ENCODE measurements at places on chromosomes 1 and 21.

- DNase-seq = no peak
Measured at GRCh38 chr21:38958940-38959691, 153.4 kb downstream of the ETS2 start.

DNA sequence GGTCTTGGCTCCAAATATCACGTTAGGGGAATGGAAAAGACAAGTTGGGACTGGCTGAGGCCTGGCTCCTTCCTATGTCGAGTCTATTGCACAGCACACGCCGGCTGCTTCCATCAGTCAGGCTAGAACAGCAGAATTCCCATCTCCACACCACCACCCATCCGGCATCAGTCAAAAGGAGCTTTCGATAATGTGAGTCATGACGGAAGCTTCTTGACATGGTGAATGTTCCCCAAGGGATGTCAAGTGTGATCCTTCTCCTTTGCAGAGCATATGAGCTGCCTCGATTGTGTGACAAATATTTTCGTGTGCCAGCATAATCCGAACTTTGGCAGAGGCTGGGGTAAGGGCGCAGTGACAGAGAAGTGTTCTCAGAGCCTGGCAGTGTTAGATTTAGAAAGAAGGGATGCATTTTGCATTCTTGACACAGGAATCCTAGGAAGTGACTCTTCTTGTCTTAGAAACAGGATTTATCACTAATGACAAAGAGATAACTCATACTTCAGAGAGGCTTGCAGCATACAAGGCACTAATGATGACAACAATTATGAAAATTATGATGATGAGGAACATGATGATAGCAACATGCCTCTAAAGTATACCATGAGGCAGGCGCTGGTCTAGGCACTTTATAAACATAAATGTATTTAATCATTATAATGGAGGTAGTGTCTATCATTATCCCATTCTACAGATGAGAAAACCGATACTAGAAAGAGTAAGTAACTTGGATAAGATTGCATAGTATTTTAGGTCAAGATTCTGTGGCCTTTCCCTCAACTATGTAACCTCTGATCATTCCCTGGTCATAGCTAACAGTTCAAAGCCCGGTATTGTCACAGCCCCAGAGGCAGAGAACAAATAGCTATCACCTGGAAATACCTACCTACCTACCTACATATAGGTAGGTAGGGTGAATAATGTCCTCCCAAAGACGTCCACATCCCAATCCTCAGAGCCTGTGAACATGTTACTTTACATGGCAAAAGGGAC, 135.0 kb downstream of the KCNJ6 start:
- DNase-seq = no peak

DNA sequence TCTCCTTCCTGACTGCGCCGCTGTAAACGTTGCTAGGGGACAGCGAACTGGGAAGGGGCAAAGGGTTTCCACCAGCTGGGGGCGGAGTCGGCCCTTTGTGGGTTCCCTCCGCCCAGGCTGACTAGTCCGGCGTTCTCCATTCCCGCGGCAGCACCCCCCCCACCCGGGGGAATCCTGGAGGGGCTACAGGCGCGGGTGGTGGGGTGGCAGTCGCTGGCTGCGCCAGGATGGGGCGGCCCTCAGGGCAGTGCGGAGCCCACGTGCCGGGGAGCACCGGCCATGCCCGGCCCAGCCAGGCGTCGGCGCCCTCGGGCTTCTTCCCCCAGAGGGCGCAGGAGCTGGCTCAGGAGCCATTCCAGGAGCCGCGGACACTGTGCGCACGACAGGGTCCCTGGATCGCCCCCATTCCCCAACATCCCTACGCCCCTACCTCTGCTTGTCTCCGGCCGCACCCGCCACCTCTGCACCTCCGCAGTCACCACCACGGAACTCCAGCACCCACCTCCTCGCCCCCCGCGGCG, 476 bp downstream of the BATF3 start:
- peak; percentile 70 for DNase-seq

DNA sequence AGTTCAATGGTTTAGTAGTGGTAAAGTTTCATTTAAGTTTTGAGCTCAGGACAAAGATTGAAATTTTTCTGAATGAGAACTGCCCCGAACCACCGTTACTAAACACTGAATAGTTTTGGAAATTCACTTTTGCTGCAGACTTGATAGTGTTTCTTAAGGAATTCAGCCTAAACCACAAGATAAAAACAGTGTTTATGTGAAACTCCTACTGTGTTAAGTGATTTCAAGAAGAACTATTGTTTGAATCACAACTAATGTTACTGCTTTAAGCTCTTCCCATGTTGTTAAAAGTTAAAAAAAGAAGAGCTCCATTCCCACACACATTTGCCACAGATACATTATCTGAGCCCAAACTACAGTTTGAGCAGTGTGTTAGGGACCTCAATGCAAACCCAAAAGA, 159.2 kb downstream of the DYRK1A start:
- DNase-seq = no peak

- no peak for DNase-seq
Measured at GRCh38 chr1:225980005-225980836, 18.9 kb downstream of the SDE2 start.

DNA sequence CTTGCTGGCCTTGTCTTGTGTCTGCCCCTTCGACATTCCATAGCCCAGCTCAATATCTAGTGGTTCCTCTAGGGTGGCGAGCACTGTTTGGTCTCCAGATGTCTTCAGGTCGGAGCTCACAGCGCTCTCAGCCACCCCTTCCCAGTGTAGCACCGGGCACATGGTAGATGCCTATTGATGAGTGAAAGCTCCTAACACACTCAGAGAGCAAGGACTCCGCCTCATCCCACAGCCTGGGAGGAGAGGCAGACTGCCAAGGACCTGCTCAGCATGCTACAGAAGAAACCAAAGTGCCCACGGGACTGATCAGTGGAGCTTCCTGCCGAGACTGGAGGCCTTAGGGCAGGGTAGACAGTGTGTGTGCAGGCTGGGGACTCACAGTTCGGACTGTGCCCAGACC, 10.9 kb downstream of the PCSK9 start:
- DNase-seq = no peak

GRCh38 chr1:210800756-210801155, 333.2 kb downstream of the KCNH1 start:
- DNase-seq = no peak

DNA sequence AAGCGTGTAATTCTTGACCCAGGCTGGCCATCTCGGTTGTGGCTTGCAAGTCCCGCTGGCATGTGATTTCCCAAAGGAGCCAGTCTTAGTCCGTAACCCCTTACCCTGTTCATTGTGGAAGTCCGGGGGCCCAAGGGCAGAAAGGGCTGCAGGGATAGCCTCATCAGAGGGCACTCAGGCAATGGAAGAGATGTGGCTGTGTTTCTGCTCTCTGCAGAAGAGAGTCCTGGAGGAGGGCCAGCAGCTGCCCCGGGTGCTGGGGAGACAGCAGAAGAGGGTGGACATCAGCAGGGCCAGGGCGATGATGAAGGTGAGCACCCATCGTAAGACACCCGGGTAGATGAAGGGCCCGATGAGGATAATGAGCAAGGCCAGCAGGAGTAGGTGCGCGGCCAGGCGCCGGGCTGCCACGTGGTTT, 830 bp downstream of the RNF186 start:
- no peak for DNase-seq

DNA sequence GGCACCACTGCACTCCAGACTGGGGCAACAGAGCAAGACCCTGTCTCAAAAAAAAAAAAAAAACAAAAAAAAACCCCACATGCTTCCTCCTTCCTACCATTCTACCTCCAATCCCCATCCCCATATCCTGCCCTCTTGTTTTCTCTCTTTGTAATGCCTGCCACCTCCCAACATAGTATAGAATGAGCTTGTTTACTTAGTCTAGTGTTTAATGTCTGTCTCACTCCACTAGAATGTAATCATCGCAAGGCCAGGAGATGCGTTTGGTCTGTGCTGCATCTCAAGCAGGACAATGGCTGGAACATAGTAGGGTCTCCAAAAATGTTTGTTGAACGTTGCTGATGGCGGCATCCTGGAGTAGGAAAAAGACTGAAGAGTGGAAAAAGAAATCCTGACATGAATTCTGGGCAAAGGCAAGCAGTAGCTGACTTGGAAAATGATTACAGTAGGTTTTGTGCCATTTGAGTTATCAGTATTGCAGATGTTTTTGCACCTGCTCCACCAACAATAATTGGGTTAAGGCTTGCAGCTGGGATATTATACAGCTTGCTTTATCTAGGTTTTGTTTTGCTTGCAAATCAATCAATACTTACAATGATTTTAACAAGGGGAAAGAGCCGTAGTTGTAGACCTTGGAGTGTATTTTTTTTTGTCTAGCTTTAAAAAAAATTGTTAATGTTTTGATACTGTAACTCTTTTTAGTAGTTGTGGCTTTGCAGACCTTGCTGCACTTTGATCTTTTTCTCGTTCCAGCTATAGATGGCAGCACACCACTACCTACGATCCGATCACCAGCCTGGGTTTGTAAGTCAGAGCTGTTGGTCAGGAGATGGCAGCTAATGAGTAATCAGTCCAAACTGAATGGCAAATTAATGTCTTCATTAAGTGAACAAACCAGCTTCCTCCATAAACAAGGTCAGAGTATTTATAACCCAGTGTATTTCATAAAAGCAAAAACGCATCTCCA, 62.4 kb downstream of the BACH1 start:
- DNase-seq = peak; percentile 37

GRCh38 chr1:212651521-212651920, 43.0 kb downstream of the ATF3 start:
- DNase-seq = peak; percentile 31

DNA sequence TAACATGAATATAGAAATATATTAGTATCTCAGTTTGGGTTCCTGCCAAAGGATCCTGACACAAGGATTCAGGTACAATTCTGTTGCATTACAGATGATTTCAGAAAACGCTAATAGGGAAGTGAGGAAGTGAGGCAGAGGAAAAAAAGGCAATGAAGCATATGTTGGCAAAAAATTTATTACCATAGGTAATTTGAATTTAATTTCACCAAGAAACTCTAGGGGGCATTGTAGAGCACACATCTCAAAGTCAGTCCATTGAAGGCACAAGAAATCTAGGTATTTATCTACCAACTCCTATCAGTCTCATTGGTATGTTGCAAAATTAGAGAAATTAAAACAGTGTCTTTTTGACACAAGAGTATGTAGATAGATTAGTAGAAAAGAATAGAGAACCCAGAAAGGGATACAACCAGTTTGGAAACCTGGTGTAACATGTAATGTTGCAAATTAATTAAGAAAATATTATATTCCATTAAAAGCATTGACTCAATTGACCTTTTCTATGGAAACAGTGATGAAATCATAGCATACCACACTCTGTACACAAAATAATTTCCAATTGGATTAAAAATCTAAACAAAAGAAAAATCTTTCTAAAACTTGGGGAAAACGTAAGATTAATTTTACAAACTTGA, 104.9 kb upstream of the SNX7 start:
- DNase-seq = no peak

GRCh38 chr1:154431586-154432373, 26.6 kb downstream of the IL6R start:
- DNase-seq = no peak

DNA sequence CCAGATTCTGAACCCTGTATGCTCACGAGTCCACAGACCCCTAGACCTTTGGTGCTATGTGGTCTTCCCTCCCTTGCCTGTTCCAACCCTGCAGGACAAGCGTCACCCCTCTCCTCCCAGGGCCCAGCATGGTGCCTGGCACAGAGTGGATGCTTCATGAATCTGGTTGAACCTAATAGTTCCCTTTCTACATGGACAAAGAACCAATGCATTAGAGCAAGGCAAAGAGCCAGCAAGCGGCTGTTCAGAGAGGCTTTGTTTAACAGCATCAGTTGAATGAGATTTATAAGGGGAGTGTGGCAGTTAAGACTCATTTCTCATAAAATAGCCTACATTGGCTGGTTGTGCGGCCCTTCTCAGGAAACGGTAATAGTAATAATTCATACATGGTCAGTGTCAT, 14.9 kb downstream of the SLC26A9 start:
- no peak for DNase-seq

- no peak for DNase-seq
Measured at GRCh38 chr1:88645886-88646285, 38.2 kb upstream of the PKN2 start.

GRCh38 chr21:44052071-44052829, 40.1 kb downstream of the TRAPPC10 start:
- DNase-seq = no peak

- no peak for DNase-seq
Measured at GRCh38 chr1:231693361-231694074, 66.9 kb downstream of the DISC1 start.

GRCh38 chr1:46595127-46595526, 8.9 kb downstream of the MKNK1 start:
- DNase-seq = no peak

GRCh38 chr1:8367571-8368194, 49.8 kb downstream of the SLC45A1 start:
- no peak for DNase-seq

GRCh38 chr1:64453688-64454087, 16.2 kb upstream of the CACHD1 start:
- DNase-seq = no peak

DNA sequence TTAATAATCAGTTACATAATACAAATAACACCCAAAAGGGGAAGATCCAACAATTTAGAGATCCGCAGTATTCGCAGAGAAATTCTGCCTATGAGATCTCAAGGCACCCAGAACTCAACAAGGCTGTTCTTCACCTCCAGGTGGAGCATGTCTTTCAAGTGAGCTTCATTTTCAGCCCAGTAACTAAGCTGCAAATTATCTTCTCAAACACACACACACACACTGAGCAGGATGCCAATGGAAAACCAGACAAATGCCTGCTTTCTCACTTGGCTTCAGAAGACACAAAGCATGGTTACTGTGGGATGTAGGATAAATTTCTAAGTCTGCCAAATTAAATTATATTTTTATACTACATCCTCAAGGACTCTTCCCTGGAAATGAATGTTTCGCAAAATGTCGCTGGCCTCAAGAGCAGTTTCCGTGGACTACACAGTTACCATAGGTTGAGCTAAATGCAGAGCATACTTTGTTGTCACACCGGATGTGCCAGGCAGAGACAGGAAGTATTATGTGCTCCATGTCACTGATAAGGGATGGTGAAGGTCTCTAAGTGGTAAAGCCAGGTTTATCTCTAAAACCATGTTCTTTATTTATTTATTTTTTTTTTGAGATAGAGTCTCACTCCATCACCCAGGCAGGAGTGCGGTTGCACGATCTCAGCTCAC, 30.3 kb downstream of the UBR4 start:
- no peak for DNase-seq

DNA sequence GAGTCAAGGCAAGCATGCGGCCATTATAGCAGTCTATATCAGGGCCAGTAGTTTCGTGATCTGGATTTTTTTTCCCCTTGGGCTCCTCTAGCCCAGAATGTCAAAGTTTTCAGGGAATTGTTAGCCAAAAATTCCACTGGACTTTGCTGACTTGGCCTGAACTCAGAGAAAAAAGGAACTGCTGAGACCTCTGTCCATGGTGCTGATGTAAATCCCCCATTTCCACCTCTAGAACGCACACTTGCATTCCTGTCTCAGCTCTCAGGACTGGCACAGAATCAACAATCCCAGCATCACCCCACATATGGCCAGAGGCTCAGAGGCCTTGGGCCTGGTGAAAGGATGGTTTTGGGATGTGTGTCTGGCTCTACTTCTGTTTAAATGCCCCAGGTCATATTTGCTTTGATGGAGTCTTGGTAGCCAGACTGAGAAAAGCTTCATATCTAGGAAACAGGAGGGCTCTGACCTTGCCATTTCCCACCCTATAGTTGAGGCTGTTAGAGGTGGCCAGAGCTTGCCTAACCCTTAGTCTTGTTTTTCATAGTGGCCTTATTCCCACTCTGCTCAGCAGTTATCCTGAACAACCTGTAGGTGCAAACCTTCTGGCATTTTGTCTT, 16.9 kb upstream of the EFCAB14 start:
- no peak for DNase-seq

Measured in vagina (tissue), 2 donors.